ENCODE measurements at places on chromosomes 3 and 15. TPM values are rescaled to one million over a fixed set of nuclear protein-coding genes. Genes with fewer than 3 reads are reported as not detected.

DNA sequence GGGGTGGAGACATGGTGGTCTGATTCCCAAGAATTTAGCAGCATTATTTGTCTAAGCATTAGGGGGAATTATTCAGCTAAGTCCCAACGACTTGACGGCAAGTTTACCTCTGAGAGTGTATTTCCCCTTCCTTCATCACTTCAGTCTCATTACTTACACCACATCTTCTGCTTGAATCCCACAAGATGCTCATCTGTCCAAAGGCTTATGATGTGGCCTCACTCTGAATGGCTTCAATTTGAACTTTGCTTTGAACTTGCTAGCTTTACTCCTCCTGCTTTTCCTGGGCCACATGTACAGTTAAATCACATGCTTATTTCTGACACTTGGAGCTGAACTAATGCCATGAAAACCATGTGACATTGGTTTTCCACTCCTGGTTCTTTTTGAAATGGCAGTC, 231.3 kb upstream of the SATB1 start:
- no peak for DNase-seq

- no peak for DNase-seq
These were observed 37.3 kb upstream of the CMTM8 start for GRCh38 chr3:32200992-32201758.

GRCh38 chr15:47870300-47870955, 153.1 kb downstream of the SEMA6D start:
- no peak for DNase-seq

DNA sequence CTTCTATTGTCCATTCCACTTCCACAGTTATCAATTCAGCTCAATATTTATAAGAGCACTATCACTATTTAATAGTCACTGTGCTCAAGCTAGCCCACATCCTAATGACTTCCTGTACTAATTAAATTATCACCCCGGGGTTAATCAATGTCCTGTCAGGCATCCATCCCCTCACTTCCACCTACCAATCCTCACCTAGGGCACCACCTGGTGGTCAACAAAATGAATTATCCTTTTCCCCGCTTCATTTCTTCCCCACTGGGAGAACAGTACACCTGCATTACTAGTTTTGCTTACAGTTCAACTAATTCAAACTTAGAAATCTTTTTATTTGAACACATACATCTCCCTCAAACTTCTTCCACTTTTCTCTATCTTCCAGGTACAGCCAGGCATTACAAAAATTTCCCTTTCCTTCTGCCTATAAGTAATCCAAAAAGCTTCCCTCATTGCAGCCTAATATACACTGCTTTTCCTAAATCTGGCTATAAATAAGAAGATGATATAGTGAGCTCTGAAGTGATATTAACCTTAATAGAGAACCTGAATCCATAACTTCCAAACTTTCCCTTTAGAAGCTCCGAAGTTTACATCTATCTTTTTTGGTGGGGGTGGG, 68.5 kb downstream of the TMCC1 start:
- DNase-seq, result peak; percentile 83

GRCh38 chr15:53527996-53528395, 231.5 kb downstream of the WDR72 start:
- no peak for DNase-seq

DNA sequence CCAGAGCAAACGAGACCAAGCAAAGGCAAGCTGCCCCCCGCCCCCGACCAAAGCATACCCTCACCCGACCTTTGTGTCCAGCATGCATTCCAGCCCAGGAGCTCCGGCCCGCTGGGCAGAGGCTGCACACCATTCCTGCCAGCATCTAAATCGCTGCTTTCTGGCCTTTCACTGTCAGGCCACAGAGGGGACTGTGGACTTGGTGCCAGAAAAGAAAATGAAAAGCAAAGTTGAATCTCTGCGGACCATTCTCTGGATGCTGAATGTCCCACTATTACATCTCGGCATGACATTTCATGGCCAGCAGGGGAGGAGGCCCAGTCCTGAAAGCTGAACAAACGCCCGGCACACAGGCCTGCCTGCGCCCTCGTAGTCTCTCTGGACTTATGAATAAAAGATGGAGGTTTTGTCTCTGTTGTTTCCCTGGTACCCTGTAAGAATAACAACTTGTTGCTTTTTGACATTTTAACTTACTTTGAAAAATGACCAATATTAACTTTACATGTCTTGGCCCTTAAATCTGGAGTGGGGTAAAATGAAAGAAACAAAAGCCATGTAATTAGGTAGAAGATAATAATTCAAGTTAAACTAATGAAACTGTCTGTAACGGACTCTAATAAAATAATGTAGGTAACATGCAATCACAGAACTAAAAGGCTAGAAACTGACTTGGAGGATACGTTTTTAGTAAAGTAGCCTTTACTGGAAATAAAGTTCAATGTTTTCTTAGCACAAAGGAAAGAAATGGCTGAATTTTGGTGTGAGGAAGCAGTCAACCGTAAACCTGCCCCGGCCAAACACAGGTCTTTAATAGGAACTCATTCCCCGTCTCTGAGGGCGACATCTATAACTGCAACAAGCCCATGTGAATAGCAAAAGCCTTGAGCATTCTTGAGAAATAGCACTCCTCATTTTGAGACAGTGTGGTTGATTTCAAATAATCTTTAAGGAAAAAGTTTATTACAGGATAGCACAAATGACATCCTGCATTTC, 12.7 kb downstream of the IL17RD start:
- no peak for DNase-seq

DNA sequence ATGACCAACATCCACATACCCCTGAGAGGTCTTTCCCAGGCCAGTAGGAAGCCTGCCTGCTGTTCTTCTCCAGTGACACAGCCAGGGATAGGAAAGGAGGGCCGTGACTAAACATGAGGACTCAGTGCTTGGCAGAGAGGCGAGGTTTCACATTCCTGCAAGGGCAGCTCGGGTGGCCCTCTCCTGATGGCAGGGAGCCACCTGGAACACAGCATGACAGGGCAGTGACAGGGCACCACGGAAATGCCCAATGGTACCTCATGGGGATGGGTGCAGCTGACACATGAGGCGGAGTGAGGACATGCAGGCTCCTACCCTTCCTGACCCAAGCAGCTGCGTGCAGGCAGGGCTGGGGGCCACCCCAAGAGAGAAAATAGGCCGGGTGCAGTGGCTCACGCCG, 7.4 kb upstream of the TGM5 start:
- DNase-seq, result no peak

- DNase-seq, result peak; percentile 66
These were observed 55.6 kb downstream of the SLC6A6 start for GRCh38 chr3:14457999-14458398.

- DNase-seq, result no peak
These were observed 18.6 kb downstream of the POMGNT2 start for GRCh38 chr3:43087249-43087776.

DNA sequence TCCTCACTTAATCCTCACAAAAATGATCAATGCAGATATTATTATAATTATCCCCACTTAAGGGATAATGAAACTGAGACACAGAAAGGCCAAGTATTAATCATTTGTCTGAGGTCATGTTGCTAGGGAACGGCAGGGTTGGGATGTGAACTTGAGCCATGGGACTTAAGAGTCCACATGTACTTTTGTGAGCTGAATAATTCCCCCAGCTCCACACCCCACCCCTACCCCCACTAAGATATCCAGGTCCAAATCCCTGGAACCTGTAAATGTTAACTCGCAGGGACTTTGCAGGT, 290.5 kb upstream of the GADL1 start:
- DNase-seq, result no peak

GRCh38 chr3:27910456-27910855, 188.3 kb upstream of the EOMES start:
- DNase-seq, result no peak

DNA sequence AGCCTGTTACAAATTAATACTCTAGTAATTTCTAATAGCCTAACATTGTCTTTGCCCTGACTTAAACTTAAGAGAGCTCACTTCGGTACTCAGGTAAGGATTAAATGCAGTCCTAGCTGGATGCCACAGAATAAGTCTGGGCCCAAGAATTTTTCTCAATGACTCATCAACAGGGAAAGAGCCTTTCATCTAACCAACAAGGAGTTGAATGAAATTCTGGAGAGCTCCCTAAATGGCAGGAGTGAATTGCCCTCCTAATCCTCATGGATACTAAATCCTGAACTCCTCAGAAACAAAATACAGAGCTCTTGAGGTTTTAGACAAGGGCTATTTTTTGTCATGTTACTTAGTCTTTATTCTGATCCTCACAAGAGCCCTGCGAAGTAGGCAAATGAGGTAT, 159.5 kb downstream of the PLCH1 start:
- peak; percentile 66 for DNase-seq

- DNase-seq, result no peak
These were observed 15.5 kb upstream of the NCEH1 start for GRCh38 chr3:172726380-172726779.

DNA sequence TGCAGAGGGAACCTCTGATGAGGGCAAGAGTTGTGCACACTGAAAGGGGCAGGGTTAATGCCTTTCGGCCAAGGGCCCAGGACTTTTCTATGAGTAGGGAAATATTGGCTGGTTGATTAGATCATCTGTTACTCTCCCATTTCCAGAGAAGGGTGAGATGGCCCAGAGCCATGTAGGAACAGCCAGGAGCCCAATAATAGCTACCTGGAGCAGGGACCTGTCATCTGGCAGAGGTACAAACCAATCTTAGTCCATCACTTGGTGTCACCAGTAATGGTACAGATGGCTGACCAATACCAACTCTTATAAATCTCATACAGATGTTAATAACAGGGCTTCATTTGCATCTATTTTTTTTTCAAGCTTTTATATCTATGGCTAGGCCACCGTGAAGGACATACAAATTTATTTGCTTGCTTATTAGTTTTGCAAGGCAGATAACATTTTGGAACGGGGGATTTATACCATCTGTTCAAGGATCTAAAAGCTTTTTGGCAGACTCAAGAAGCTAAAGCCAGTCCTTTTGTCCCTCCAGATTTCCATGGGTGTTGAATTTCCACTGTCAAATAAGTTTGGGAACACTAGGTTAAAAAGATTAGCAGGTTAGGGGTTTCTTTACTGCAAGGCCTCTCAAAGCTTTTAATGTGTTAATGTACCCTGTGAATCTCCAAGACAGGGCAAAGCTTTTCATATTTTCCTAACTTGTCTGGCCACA, 79.3 kb downstream of the TNIK start:
- no peak for DNase-seq

The ANKRD28 gene
- polyA plus RNA-seq, result 15.2 TPM

The VIPR1 gene
- 6.3 TPM for polyA plus RNA-seq

The GOLGA8R gene
- not detected for polyA plus RNA-seq

The CNOT10 gene
- 27.2 TPM for polyA plus RNA-seq

The FAM81A gene
- polyA plus RNA-seq, result 0.73 TPM

The ZNF620 gene
- 14.1 TPM for polyA plus RNA-seq
